ENCODE measurements at places on chromosomes 7 and 10. TPM values are rescaled to one million over a fixed set of nuclear protein-coding genes. Genes with fewer than 3 reads are reported as not detected.
A peak's percentile ranks its signal among the peaks of the same experiment; 100 is the strongest.

GSTO2 gene
- 20.6 TPM for total RNA-seq

SORCS1 gene
- total RNA-seq: 1.00 TPM

ACSM6 gene
- total RNA-seq: not detected

FAM25G gene
- not detected for total RNA-seq

- peak; percentile 18 for DNase-seq
Observed at GRCh38 chr10:14995964-14996565, 36.9 kb downstream of the MEIG1 start.

DNA sequence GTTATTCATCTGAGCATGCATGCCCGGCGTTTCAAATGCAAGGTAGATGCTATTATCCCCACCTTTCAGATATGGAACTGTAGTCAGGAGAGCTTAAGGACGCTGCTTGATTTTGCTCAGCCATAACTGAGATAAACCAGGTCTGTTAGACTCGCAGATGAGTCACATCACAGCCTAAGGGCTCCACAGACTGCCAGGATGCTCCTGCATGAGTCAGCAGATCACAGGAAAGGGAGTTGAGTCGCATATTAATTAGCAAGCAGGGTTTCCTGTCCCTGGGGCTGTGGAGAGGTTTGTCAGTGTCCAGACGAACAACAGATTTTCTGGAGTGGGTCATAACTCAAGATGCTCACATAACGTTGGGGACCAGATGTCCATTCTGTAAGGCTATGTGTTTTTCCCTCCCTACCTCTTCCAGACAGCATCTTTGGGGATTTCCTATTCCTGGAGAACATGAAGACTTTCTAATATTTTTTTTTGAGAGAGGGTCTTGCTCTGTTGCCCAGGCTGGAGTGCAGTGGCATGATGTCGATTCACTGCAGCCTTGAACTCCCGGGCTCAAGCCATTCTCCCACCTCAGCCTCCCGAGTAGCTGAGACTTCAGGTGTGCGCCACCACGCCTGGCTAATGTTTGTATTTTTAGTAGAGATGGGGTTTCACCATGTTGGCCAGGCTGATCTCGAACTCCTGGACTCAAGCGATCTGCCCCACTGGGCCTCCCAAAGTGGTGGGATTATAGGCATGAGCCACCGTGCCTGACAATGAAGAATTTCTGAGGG is 36.7 kb downstream of the PFKFB3 start:
- no peak for DNase-seq

DNA sequence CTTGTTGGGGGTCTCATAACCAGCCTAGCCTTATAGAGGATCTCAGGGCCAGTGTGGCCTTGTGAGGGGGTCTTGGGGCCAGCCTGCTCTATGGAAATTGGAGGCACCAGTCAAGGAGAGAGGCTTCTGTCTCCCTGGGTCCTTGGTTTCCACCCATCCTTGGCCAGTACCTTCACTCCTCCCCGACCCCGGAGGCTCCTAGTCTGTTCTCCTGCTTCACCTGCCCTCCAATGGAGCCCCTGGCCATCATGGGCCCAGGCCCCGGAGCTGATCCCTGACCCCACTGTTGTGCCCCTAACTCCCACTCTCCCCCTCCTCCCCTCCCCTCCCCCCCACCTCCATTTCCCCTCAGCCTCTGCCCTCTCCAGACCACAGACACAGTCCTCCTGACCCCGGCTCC is 29.7 kb downstream of the RASGEF1A start:
- no peak for DNase-seq

DNA sequence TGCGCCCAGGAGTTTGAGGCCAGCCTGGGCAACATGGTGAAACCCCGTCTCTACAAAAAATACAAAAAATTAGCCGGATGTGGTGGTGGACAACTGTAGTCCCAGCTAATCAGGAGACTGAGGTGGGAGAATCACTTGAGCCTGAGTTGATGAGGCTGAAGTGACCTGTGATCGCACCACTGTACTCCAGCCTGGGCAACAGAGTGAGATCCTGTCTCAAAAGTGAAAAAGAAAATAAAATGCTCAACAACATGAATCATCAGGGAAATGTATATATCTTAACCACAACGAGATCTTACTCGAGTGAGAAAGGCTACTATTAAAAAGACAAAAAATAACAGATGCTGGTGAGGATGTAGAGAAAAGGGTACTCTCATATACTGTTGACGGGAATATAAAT is 72.7 kb downstream of the JMJD1C start:
- DNase-seq: no peak

DNA sequence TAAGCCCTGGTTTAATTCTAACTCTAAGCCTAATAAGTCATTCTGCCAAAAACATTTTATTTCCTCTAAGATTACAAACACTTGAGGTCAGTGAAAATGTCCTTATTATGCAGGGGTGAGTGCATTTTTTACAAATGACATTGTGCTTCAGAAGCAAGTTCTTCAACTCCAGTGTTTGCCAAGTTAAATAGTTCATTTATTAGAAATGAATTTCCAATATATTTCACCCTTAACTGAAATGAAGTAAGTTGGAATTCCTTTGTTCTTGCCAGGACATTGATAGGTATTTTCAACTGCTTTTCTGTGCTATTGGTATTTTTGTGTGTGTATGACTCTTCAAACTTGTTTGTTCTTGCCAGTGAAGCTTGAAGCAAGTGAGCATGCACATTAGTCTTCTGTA is 89.5 kb upstream of the CCDC6 start:
- DNase-seq: no peak

DNA sequence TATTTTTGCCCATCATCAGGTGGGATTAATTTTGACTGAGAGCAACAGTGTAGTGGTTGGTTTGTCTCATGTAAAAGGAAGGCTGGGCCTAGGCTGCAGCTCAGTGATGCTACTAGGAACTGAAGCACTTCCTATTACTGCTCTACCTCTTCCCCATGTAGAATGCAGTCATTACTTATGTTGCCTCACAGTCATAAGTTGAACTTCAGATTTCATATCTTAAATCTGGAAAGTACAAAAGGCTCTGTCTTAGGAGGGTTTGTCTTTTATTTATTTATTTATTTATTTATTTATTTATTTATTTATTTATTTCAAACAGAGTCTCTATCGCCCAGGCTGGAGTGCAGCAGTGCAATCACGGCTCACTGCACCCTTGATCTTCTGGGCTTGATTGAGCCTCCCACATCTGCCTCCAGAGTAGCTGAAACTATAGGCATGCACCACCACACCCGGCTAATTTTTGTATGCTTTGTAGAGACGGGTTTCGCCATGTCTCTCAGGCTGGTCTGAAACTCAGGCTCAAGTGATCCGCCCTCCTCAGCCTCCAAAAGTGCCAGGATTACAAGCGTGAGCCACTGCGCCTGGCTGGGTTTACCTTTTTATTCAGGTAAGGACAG is 721.7 kb upstream of the GALNT17 start:
- DNase-seq: no peak

GRCh38 chr7:7989616-7990440 is 21.2 kb downstream of the GLCCI1 start:
- no peak for DNase-seq

GRCh38 chr7:38565289-38565688 is 65.9 kb downstream of the AMPH start:
- no peak for DNase-seq

GRCh38 chr10:77090381-77091356 is 546.9 kb downstream of the KCNMA1 start:
- DNase-seq: no peak

GRCh38 chr7:147151661-147152060 is 1035.1 kb downstream of the CNTNAP2 start:
- no peak for DNase-seq

DNA sequence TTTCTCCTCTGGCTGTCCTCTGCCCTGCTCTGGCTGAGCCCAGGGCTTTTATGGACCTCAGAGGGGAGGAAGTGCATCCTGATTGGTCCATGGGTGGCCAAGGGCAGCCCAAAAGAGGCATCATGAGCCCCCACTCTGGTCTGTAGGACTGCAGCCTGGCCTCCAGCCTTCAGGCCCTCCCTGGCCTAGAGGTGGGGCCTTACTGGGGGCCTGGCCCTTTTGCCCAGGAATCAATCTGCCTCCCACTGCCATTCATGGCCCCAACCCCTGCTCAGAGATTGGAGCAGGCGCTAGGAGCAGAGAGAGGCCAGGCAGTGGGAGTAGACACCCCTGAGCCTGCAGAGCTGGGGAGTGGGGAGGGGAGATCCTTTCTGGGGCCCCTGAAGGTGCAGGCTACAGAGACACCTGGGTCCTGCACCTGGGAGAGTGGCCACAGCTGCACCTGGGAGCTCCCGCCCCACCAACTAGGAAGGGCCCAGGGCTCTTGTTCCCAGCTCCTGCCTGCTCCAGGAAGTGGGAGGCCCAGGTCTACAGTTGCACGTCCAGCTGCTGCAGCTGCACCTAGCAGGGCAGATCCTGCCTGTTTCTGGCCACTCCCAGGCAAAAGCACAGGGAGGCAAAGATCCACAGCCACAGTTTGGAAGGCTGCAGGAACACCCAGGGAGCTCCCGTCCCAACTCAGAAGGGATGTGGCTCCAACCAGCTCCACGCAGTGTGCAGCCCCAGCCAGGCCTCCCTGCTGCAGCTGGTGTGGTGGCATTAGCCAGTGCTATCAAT is 6.4 kb upstream of the DYNC2I1 start:
- DNase-seq: no peak
